Hematopoietic multipotent progenitor cell (in vitro differentiated cells): ENCODE measurements at places on chromosomes 5 and 9. TPM values are rescaled to one million over a fixed set of nuclear protein-coding genes. Genes with fewer than 3 reads are reported as not detected.

The CETN3 gene
- 0.54 TPM for total RNA-seq

- DNase-seq = no peak
Observed at GRCh38 chr9:16348531-16348930, 521.9 kb downstream of the BNC2 start.

GRCh38 chr5:68746220-68746619 is 347.6 kb upstream of the SLC30A5 start:
- DNase-seq = no peak

- DNase-seq = no peak
Observed at GRCh38 chr5:104513640-104514072, 951.1 kb upstream of the NUDT12 start.

GRCh38 chr5:157059093-157059539 is at the start of gene HAVCR1:
TSS of gene HAVCR1 (minus strand) at chr5:157059116. CDS start at chr5:157057943, 1,173 bp downstream.
- no peak for DNase-seq

DNA sequence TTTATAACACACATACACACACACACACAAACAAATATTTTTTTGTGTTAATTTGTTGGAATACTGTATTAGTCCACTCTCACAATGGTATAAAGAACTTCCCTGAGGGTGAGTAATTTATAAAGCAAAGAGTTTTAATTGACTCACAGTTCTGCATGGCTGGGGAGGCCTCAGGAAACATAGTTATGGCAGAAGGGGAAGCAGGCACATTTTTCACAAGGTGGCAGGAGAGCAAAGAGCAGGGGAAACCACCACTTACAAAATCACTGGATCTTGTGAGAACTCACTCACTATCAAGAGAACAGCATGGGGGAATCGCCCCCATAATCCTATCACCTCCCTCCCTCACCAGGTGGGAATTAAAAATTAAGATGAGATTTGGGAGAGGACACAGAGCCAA is 205.4 kb upstream of the PTPRD start:
- peak; percentile 61 for DNase-seq

The SARDH gene
- 10.5 TPM for total RNA-seq

GRCh38 chr9:96173640-96174039 is 128.3 kb downstream of the HSD17B3 start:
- DNase-seq = no peak

The PHF24 gene
- total RNA-seq = under 0.01 TPM

GRCh38 chr5:43244823-43245565 is 53.0 kb downstream of the NIM1K start:
- DNase-seq = no peak

The ECM2 gene
- total RNA-seq = not detected

GRCh38 chr5:146548781-146549449 is 32.9 kb upstream of the GPR151 start:
- DNase-seq = no peak

DNA sequence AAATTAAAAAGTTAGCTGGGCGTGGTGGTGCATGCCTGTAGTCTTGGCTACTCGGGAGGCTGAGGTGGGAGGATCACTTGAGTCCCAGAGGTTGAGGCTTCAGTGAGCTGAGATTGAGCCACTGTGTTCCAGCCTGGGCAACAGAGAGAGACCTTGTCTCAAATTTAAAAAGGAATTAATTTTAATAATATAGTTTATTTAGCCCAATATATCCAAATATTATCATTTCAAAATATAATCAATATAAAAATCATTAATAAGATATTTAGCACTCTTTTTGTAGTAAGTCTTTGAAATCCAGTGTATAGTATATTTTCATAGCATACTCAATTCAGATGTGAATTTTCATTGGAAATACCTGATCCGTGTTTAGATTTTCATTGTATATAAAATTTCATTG is 43.2 kb upstream of the ORM1 start:
- DNase-seq = no peak

GRCh38 chr9:128420060-128420650 is 502 bp upstream of the CERCAM start:
- peak; percentile 75 for DNase-seq

The PDGFRB gene
- 0.54 TPM for total RNA-seq

DNA sequence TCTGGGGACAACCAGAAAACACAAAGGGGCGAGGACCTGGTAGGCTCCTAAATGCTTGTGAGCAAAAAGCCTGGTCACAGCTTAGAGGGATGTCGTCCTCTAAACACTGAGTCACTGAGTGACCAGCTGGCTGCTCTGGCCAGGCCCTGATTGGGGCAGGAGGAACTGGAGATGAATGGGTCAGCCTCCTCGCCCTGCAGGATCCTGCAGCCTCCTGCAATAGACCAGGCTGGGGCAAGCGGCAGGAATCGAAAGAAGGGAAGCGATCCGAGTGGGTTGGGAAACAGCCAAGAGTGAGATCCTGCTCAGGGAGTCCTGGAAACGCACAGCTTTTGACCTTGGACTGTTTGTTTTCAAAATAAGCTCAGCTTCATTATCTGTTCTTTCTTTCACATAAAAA is 34.1 kb upstream of the MSX2 start:
- DNase-seq = no peak

- no peak for DNase-seq
Observed at GRCh38 chr9:134847138-134847537, 33.5 kb upstream of the FCN2 start.
